Stimulated activated CD8-positive, alpha-beta memory T cell treated with anti-CD3 and anti-CD28 coated beads, Interleukin-4, amount 100 ng/mL, for 1 hour (primary cell): ENCODE measurements at places on chromosomes 7 and 10.

- no peak for DNase-seq
These were observed 37.3 kb upstream of the SLC29A3 start for GRCh38 chr10:71281646-71282322.

GRCh38 chr10:60618861-60619260 is 159.4 kb upstream of the CDK1 start:
- DNase-seq, result no peak

GRCh38 chr7:67593794-67594193 is 597.2 kb downstream of the TYW1 start:
- no peak for DNase-seq

DNA sequence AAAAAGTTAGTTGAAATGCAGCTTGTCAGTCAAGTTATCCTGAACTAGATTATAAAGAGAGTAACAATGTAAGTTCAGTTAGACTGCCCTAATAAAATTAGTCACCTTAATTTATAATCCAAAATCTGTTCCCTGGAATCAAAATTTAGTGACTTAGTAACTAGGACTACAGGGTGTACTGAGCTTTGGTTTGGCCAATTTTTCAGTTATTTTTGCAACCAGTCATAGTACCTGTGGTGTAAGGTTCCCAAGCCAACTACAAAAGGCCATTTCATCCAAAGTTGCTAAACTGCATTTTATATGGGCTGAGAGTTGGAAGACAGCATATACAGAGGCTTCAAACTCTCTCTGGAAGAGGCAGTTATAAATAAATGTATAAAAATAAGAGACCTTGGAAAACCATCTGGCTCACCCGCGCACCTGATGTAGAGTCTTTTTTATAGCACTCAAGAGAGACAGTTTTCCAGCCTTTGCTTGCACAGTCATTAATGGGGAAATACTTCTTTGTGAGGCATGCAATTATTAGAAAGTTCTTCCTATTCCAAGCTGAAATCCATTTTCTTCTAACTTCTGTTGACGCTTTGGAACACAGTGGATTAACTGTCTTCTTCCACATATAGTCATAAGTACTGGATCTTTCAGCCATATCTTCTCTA is 59.2 kb downstream of the PUS7 start:
- no peak for DNase-seq

DNA sequence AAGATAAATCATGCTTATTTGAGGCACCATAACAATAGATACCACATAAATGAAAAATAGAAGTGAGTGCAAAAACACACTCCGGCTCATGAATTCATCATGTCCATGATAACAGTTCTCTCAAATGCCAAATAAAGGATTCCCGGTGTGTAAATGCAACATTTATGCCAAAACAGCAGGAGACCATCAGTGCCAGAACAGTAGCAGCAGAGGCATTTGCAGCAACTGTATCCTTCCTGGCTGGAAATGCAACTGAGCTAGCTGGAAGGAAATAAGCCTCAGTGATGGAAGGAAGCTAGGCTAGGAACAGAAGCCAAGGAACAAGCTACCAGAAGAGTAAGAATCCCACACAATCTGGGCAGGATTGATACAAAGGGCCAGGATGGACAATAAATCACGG is 79.9 kb upstream of the THSD7A start:
- DNase-seq, result no peak

GRCh38 chr10:131179361-131179760 is 132.2 kb downstream of the TCERG1L start:
- no peak for DNase-seq
